ENCODE measurements at places on chromosomes 1 and 21.
A peak's percentile ranks its signal among the peaks of the same experiment; 100 is the strongest.

DNA sequence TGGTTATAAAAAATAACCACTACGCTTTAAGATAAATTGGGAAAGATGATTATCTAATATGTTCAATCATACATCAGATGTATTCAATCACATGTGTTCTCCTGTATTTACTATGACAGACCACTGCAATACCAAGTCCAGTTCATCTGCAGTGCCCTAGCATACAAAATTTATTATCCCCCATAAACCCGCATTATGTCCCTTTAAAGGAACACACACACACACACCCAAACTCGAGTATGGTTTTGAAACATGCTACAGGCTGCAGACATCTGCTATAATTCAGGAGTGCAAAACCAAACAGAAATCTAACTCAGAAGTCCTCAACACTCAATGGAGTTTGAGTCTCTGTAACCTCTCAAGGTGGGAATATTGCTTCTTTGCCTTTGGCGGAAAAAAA, 14.9 kb downstream of the ODF2L start:
- no peak for DNase-seq

DNA sequence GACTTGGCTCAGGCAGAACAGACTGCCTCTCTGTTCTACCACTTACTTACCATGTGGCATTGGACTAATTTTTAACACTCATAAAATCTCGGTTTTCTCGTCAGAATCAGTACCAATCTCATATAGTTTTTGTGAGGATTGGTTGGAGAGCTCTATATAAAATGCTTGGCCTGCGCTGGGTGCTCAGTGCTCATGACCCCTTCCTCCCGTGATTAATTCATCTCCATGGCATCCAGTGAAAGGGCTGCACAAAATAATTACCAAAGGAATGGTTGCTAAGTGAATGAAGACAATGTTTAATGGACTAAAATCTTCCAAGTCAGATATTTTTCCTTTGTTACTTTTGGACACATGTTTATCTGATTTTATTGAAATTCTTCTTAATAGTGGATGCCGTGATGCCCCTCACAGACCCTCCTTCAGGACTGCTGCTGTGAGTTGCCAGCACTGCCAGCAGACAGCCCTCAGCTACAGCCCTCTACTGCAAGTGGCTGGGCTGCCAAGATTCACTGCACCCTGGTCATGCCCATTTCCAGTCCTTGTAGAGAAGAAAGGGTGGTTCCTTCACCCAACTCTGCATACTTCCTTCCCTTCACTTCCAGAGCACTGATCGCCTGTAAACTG, 436.5 kb downstream of the LMO4 start:
- DNase-seq = no peak

- no peak for DNase-seq
Observed at GRCh38 chr21:41598561-41599431, 90.8 kb upstream of the TMPRSS2 start.

DNA sequence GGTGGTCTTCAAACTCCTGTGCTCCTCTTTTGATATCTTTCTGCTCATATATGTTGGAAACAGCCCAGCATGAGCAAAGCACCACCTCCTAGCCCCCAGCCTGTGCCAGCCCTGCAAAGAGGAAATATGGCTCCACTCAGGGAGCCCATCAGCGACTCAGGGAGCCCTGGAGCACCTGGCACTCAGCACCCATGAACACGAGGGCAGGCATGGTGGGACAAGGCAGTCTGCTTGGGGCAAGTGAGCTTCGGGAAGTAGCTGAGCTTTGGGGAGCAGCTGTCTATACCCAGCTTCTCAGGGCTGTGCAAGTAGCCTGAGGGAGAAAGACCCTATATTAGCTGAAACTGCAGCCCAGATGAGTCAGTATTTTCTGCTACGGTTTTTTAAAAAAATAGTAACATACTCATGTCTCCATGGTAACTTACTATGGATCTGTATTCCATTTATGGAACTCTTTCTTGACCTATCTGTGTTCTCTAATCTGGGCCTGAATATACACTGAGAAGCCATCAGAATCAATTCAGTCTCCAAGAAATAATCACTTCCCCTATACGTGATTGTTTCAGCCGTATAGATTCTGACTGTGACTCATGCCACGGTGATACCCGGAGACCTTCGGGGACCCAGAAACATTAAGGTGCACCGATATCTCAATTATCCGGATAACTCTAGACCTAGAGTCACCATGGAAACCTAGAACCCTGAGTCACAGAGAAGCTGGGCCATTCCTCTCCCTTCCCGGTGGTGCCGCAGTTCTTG, 1.5 kb upstream of the ETS2 start:
- no peak for DNase-seq

GRCh38 chr1:30950053-30950452, 41.5 kb upstream of the SDC3 start:
- no peak for DNase-seq

GRCh38 chr1:81596341-81596740, 204.4 kb upstream of the ADGRL2 start:
- no peak for DNase-seq

DNA sequence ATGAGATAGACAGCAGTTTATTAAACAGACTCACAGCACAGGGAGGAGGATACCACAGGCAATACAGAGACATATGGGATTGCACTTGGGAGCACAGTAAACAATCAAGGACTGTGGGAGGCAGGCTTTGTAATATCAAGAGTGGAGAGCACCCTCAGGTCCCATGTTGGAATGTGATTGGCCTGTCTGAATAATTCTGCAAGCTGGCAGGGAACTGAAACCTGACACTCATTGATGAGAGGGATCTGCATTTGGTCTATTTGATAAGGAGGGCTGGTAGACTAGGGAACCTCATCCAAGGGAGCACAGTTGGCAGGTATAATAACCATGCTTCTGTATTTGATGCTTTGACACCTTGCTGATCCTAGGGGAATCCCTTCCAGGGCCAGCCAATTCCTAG, 69.9 kb upstream of the PRMT6 start:
- no peak for DNase-seq

DNA sequence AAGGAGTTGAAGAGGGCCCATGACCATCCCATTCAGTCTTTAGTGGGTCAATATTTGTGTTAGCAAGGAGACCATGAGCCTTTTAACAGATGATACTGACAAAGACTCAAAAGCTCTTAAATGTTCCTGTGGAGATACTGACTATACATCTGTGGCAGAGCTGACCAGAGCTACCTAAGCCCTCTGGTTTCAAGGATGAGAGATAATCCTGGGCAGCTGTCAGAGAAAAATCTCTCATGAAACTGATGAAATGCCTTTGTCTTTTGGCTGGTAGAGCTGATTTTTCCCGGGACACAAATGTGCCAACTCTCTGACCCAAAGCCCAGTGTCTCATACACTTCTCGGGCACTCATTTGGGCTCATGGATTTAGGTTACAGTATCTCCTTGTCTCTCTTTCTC, 100.9 kb downstream of the XCL2 start:
- DNase-seq = no peak

GRCh38 chr1:172399756-172400721, 20.4 kb upstream of the C1orf105 start:
- no peak for DNase-seq

GRCh38 chr1:7470904-7471638, 300.0 kb upstream of the VAMP3 start:
- no peak for DNase-seq

DNA sequence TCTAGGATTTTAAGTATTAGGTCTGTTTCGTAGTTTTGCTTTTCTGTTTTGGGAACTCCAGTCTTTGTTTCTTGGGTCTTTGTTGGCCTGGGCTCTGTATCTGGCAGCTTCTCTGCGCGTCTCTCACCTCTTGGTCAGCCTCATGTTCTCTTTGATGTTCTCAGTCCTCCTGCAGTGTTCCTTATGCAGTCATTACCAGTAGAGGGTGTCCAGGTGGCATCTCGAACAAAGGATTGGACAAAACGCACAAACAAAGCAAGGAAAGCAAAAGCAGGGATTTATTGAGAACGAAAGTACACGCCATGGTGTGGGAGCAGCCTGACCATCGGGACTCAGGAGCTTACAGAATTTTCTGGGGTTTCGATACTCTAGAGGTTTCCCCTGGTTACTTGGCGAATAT, 133.7 kb upstream of the COL6A1 start:
- no peak for DNase-seq

DNA sequence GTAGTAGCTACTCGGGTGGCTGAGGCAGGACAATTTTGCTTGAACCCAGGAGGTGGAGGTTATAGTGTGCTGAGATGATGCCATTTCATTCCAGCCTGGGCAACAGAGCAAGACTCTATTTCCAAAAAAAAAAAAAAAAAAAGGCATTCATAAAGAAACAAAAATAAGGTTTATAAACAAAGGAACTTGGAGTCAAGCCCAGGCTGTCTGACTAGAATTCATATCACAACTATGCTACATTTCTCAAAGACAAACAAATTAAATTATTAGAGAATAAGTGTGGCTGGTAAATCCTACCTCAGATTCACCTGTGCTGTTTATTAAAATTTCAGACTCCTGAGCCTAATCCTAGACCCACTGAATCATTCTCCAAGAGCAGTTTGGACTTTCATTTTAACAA, 4.2 kb downstream of the GCLM start:
- DNase-seq = no peak

GRCh38 chr1:185663771-185664296, 70.4 kb upstream of the HMCN1 start:
- DNase-seq = no peak

DNA sequence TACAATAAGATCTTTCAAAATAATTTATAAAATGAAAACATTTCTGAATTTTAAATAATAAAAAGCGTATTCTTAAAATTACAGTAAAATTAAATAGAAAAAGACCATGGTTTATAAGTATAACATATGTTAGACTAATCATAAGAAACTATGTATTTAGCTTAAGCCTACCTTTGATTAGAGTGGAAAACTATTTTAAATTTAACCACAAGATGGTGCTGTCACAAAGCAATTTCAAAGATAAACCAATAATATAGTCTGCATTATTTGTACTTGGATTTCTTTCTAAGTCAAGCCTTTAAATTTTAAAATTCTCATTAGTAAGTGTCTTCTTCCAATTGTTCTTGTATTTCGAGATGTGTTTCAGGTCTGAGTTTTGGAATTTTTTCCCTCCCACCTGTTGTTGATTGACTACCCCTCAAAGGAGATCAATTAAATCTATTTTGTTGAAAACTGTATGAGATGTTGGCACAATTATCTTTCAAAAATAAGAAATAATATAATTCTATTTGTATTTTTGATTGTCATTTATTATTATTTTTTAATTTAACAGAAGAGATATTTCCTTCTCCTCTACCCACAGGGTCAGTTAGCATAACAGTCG, 459.8 kb downstream of the KCNT2 start:
- DNase-seq = no peak

DNA sequence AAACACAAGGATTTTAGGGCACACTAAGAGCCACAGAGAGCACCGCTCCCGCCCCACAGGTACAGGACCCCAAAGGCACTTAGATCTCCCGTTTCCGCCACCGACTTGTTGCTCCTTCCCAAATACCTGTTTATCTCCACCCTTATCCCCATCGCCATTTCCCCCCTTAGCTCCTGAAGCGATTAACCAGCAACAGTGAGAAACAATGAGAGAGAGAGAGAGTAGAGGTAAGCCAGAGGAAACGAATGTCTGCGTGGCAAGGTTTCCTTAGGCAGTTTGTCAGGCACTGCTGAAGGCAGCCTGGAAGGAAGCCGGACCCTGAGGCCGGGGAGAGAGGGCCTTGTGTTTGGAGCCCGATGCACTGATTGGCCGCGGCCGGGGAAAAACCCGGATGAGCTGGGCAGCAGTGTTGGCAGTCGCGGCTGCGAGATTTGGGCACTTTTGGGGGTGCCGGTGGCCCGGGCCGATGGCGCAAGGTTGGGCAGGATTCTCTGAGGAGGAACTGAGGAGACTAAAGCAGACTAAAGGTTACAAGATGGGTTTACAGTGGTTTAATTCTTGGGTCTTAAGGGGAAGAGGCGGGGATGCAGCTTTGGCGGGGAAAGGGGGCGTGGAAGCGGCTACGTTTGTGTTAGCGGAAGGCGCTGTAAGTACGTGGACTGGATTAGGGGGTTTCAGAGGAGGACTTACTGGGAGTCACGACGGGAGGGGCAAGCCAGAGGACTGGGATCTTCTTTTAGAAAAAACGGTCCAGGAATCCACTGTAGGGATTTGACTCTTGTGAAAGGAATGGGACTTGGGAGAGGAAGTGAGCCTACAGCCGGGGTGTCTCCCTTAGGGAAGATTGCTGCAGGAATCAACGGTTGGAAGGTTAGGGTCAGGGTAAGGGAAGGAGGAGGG, at the start of gene GORAB:
Gene GORAB, plus strand, starts transcription at position 409 of the 900 bp plus-strand sequence. Its CDS starts 58 bp downstream, at position 467.
- peak; percentile 93 for DNase-seq

GRCh38 chr21:45129189-45129923, 55.0 kb downstream of the ADARB1 start:
- no peak for DNase-seq

GRCh38 chr1:31376375-31377134, 3.7 kb upstream of the FABP3 start:
- DNase-seq = no peak

GRCh38 chr1:35486858-35487408, 70.3 kb downstream of the KIAA0319L start:
- DNase-seq = no peak

DNA sequence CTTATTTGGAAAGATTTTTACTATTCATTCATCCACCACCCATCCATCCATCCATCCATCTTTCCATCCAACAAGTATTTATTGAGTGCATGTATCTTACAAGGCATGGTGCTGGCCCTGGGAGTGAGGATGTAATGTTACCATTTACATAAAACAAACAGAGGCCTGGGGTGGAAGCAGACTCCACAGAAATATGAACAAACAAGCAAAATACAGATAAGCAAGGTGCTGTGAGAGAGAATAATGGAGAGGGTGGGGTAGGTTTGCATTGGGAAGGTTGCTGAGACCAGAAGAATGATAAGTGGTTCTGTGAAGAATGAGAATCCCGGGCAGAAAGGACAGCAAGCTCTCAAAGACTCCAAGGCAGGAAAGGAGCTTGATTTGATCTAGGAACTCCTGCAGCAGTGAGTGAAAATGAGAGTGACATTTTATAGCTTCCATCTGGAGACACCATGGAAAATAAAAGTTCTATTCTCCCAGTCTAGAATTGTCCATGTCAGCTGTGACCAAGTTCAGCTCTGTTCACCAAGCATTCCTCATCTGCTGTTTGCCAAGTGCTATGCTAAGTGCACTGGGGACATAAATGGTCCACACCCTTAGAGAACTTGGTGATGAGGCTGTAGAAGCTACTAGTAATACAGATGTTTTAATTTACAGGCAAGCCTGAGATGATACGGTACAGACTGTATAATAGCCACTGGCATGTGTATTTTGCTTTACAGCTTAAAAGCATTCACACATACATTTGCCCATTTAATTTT, 75.3 kb downstream of the PEX14 start:
- no peak for DNase-seq

- no peak for DNase-seq
Observed at GRCh38 chr1:76185207-76185606, 110.7 kb downstream of the ST6GALNAC3 start.

GRCh38 chr1:18632783-18633421, 2.3 kb downstream of the PAX7 start:
- DNase-seq = no peak

GRCh38 chr1:200542162-200542561, 78.4 kb downstream of the KIF14 start:
- no peak for DNase-seq

Data from right lobe of liver (tissue), 6 donors.